T-helper 2 cell (primary cell): ENCODE measurements at places on chromosomes 16 and 17.

DNA sequence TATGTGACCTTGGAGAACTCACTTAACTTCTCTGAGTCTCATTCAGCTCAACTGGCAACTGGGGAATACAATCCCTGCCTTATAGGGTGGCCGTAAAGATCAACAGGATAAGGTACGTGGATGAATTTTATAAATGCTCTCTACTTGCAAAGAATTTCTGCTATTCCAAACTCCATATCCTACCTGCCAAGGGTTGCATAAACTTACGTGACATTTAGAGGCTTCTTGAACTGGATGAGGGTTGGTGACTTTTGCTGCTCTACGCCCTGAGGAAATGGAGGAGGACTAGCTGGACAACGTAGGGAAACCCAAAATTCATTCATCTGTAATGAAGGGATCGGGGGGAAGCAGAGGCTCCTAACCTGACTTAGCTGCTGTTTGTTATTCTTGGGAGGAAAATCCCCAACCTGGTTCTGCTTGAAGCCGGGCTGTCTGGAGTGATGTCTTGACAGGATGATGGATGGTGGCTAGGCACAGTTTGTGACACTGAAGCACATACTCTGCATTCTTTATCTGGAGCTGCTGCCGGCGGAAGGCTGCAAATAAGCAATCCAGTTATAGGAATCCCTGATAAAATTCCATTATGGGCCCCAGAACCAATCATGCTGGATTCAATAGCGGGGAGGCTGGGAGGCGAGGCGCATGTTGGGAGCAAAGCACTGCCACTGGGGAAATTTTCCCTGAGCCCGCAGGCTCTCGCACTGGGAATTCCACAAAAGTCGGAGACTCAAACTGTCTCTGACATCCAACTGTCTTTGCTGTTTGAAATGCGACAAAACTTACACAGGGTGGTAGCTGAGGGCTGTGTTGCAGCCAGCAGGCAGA is 94.7 kb upstream of the SDK2 start:
- no peak for DNase-seq

DNA sequence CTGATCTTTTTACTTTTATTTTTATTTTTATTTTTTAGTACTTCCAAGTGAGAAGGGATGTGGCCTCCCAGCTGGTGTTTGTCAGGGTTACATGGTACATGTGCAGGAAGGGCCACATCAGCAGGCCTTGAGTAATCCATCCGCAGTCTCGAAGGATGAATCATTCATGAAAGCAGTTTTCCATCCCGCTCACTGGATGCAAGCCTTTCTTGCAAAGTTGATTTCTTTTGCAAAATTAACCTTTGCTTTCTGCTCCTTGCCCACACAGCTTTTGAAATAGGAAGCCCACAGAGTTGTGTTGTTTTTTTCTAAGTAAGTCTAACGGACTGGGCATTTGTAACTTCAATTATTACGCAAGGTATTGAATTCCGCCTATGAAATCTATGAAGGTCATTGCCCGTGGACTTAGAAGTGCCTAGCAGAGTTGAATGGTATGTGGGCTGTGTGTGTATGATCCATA is 157.4 kb downstream of the PRKCA start:
- no peak for DNase-seq

DNA sequence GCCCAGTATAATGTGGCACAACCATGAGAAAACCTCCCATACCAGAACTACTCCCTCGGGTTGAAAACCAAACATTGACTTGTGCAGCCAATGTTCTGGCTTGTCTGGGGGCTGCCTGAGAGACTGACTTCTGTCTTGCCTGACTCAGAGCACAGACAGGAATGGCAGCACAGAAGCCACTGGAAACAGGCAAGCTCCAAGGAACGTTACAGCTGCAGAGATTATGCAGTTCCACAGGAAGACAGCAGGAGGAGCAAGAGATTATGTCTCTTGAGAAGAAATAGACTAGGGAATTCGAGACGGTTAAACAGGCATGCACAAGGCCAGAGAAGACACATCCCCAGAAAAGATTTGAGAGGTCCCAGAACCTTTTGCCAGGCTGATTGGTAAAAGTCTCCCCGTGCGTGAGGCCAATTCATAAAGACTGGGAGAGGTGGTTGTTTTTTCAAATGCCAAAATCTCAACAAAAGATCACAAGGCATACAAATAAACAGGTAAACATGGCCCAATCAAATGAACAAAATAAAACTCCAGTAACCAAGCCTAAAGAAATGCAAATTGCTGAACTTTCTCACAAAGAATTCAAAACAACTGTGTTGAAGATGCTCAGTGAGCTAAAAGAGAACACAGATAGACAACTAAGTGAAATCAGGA is 90.6 kb upstream of the CDH5 start:
- DNase-seq: peak; percentile 8

DNA sequence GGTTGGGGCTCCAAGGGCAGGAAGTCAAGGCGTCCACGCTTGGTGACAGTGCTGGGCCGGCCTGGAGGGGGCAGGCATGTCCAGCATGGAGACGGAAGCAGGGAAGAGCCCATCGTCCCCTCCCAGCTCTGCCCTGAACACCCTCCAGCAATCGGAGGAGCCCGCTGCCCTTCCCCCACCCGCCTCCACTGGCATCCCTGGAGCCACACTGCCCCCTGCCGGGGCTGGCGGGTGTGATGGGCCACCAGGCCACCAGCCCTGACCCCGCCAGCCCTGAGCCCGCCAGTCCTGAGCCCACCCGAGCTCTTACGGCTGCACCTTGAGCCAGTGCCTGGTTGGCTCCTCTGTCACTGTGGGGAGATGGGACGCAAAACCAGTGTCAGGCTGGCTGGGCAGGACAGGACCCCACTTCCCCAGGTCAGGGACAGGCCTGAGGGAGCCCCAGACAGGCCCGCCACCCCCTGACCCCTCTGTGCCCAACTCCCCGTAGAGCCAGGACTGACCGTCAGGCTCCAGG is 4.1 kb upstream of the CDH15 start:
- DNase-seq: peak; percentile 72

DNA sequence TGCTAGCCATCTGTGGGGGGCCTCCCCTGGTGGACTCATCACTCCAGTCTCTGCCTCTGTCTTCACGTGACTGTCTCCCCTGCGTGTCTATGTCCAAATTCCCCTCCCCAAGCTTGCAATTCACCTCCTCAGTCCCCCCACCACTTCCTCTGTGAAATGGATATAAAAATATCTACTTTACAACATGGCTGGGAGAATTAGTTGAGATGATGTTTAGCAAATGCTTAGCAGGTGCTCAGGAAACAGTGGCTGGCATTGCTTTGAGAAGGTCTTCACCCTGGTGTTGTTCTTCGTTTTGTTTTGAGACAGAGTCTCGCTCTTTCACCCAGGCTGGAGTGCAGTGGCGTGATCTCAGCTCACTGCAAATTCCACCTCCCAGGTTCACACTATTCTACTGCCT is 8.3 kb upstream of the ZCCHC14 start:
- no peak for DNase-seq

DNA sequence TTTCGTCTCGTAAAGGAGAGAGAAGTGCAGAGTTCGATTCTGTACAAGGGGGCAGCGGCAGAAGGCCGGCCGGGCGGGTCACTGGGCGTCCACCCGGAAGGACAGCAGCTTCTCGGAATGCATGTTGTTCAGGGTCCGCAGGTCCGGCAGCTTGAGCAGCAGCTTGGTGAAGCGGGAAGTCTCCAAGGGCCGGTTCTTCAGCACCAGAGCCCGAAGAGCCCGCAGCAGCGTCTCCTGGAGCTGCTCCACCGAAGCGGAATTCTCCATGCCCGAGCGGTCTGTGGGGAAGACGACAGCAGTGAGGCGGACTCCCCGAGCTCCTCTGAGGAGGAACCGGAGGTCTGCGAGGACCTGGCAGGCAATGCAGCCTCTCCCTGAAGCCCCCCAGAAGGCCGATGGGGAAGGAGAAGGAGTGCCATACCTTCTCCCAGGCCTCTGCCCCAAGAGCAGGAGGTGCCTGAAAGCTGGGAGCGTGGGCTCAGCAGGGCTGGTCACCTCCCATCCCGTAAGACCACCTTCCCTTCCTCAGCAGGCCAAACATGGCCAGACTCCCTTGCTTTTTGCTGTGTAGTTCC is 7.3 kb downstream of the NR1D1 start:
- no peak for DNase-seq

DNA sequence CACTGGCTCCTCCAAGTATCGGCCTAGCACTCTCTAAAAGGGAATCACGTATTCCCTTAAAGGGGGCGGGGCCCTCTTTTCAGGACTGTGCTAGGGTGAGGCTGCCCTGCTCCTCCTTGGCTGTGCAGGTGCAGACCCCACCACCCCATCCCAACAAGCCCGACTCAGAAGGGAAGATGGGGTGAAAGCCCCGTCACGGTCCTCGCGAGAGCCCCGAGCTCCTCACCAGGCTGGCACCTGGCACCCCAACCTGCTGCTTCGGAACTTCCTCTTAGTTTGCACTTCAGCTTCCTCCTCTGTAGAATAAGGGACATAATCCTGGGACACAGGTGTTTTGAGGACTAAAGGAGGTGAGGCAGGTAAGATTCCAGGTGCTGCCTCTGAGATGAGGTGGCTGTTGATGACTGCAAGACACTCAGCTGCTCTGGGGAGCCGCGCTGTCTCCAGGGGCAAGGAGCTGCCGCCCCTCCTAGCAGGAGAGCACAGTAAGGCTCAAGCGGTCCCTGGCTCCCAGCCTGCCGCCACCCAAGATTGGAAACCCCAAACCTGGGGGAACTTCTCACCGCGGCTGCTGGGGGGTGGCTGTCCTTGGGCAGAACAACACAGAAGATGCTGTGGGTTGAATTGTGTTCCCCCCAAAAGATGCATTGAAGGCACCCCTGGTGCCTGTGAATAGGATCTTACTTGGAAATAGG is 88.8 kb downstream of the MGAT5B start:
- DNase-seq: no peak

- no peak for DNase-seq
Measured at GRCh38 chr17:48406936-48407567, 23.0 kb downstream of the SKAP1 start.

GRCh38 chr16:54027558-54027957 is 259.0 kb downstream of the IRX3 start:
- DNase-seq: no peak

DNA sequence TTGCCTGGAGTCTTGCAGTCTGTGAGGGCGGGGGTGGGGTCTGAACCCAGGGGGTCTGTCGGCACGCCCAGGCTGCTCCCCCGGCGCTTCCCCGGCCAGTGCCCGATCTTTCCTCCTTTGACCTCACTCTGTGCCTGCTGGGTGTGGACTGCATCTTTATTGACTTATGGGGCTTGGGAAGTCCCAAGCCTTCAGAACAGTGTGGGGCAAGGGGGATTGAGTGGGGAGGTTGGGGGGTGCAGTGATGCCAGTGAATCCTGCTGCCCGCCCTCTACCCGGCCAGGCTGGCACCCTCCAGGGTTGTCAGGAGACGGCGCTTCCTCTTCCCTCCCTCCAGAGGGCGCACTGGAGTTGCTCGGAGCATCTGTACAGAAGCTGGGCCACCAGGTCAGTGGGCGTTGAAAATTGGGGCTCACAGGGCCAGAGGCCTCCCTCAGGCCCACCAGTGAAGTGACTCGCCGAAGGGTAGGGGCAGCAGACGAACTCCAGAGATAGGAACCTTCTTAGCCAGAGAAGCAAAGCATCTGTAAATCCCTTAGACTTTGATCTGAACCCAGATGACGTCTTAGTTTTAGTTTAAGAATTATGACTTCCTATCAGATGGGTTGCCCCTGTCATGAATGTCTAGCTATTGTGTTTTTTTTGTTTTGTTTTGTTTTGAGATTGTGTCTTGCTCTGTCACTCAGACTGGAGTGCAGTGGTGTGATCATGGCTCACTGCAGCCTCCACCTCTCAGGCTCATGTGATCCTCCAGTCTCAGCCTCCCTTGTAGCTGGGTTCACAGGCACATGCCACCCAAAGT is 184.8 kb upstream of the CIBAR2 start:
- DNase-seq: peak; percentile 14
